ENCODE measurements at places on chromosomes 3 and 15. TPM values are rescaled to one million over a fixed set of nuclear protein-coding genes. Genes with fewer than 3 reads are reported as not detected.

DNA sequence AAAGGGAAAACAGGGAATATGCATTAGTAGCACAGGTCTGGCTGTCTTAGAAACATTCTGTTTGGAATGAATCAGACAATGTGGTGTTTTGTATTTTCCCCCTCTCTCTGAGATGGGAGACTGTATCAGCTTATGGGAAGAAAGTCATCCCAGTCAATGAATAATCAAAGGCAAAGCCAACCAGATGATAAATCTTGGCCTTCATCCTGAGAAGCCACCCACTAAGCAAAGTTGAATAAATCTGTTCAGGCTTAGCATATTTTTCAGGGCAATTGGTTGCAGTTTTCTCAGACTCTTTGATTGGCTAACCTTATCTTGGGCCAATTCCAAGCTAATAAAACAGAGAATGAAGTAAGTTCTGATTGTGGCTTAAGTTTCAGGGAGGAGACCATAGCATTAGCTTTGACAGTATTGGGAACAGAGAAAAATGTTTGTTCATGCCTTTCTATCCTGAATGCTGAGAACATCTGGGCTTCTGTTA is 63.6 kb upstream of the ARL8B start:
- H3K36me3 ChIP-seq, result no peaks in the 10 kb centered on the region
- no peak overlapping the region for H3K4me3 ChIP-seq
- no peak overlapping the region for H3K27ac ChIP-seq

DNA sequence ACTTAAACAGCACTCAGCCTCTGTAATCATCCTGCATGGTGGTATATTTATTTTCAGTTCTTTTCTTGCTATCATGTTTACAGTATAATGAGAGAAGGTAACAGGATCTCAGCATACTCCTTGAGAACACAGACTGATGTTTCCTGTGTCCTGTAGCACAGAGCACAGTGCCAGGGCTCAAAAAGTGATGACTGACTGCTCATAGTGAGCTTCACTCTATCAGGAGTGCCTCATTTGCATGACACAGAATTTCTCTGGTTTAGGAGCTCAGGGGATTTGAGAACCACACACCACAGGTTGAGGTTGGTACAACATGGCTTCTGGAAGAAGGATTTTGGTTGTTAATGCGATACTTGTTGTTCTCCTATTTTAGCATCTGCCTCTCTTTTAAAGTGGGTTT is 68.5 kb upstream of the SLC2A2 start:
- no peaks in the 10 kb centered on the region for H3K4me1 ChIP-seq
- H3K27ac ChIP-seq, result no peak overlapping the region
- no peaks in the 10 kb centered on the region for H3K27me3 ChIP-seq
- no peak overlapping the region for H3K4me3 ChIP-seq
- no peak for DNase-seq

AHSG gene
- not detected for total RNA-seq

GRCh38 chr3:171444001-171444690 is 16.1 kb downstream of the TNIK start:
- H3K4me1 ChIP-seq, result peaks cover 5% of the 10 kb centered on the region
- no peak for DNase-seq
- H3K4me3 ChIP-seq, result no peak overlapping the region
- no peak overlapping the region for H3K27ac ChIP-seq
- no peaks in the 10 kb centered on the region for H3K36me3 ChIP-seq

SPESP1 gene
- 4.4 TPM for total RNA-seq

GRCh38 chr3:52792961-52793695 is 1.5 kb upstream of the ITIH3 start:
- DNase-seq, result no peak
- H3K36me3 ChIP-seq, result no peaks in the 10 kb centered on the region
- H3K4me3 ChIP-seq, result no peak overlapping the region
- H3K4me1 ChIP-seq, result peaks cover 20% of the 10 kb centered on the region

MOBP gene
- not detected for total RNA-seq

ANKRD63 gene
- not detected for total RNA-seq

DNA sequence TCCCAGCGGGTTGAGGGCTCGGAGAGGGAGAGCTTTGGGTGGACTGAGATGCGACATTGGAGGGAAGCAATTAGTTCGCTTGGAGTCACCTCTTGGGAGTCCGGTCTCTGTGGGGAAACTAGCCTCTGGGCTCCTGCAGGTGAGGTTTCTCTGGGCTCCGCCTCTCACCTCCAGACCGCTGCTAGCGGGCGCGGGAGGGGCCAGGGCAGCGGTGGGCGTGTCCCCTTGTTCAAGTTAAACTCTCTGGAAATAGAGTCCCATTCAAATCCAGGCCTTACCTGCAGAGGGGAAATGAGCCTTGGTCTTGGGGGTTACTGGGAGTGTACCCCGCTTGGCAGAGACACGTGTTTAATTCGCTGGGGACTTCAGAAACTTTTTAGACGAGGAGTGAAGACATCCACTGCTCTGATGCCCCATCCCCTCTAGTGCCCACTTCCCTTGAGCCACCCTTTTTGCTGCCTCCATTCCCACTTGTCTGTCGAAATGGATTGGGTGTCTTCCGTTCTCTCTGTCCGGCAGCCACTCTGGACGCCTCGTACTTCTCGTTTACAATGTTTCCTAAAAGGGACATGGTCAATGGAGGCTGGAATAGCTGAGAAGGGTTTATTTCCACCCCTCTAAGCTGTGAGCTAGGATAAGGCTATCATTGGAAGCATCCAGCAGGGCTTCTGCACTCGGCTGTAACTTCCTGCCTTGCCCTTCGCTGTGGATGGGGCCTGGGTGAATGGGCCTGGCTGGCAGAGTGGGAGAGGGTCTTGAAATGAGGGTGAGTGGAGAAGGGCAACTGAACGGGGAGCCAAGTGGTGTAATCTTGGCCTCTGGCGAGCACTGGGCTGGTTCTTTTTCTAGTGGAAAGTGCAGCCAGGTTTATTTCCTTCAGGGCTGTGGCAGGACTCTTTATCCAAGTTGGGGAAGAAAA is 1.1 kb downstream of the MITF start:
- peak overlapping the region; percentile 56 for H3K4me3 ChIP-seq
- no peak overlapping the region for H3K27ac ChIP-seq

DNA sequence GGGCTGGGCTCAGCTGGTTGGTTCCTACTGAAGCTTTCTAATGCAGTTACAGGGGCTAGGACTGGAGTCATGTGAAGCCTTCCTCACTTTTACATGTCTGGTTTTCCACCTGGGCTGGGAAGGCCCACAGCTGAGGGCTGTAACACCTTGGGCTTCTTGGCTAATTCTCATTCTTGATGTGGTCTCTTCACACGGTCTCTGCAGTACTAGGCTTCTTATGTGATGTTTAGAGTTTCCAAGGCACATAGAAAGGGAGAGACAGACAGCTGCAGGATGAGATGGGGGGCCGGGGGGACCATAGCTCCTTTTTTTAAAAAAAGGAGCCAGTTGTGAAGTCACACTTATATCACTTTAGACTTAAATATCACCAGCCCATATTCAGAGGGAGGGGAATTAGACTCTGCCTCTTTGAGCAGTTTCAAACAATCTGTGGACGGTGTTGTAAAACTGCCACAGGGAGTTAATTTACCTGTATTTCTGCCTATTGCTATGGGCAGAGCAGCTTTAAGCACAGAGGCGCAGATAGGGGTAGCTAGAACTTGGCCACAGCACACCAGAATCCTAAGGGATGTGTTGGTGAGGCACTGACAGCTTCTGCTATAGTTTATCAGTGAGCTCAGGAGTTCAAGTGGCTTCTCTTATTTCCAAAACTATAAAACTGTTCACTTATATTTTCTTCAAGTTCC is 46.7 kb downstream of the NKIRAS1 start:
- no peaks in the 10 kb centered on the region for H3K36me3 ChIP-seq
- H3K27ac ChIP-seq, result no peak overlapping the region
- DNase-seq, result no peak
- H3K4me3 ChIP-seq, result no peak overlapping the region

IGSF10 gene
- 2.6 TPM for total RNA-seq

DNA sequence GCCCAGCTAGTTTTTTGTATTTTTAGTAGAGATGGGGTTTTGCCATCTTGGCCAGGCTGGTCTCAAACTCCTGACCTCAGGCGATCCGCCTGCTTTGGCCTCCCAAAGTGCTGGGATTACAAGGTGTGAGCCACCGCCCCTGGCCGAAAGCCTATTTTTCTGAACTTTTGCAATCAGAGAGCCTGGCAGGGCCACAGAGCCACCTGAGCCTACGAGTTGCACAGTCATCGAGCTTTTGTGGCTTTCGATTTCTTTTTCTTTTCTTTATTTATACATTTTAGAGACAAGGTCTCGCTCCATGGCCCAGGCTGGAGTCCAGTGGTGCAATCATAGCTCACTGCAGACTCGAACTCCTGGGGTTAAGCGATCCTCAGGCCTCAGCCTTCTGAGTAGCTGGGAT is 140.4 kb downstream of the NSMCE3 start:
- H3K27me3 ChIP-seq, result no peaks in the 10 kb centered on the region
- H3K4me3 ChIP-seq, result no peak overlapping the region
- H3K4me1 ChIP-seq, result no peaks in the 10 kb centered on the region
- H3K36me3 ChIP-seq, result no peaks in the 10 kb centered on the region
- no peak for DNase-seq

UTS2B gene
- total RNA-seq, result 1.3 TPM

DNA sequence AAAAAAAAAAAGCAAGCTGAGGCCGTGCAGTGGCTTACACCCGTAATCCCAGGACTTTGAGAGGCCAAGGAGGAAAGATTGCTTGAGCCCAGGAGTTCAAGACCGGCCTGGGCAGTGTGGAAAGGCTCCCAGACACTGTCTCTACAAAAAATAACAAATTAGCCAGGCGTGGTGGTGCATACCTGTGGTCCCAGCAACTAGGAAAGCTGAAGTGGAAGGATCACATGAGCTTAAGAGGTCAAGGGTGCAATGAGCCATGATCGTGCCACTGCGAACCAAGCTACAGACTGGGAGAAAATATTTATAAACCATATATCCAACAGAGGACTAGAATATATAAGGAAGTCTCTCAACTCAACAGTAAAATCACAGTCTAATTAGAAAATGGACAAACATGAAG is 10.0 kb downstream of the KLHDC8B start:
- no peak for DNase-seq
- H3K4me3 ChIP-seq, result no peak overlapping the region
- no peak overlapping the region for H3K27ac ChIP-seq

NOX5 gene
- total RNA-seq, result 29.2 TPM

- H3K4me3 ChIP-seq, result no peak overlapping the region
- no peak overlapping the region for H3K27ac ChIP-seq
- DNase-seq, result no peak
- H3K36me3 ChIP-seq, result peaks cover 27% of the 10 kb centered on the region
- H3K4me1 ChIP-seq, result no peaks in the 10 kb centered on the region
These were observed 61.0 kb downstream of the CYFIP1 start for GRCh38 chr15:22919171-22919570.

- no peaks in the 10 kb centered on the region for H3K27me3 ChIP-seq
- no peaks in the 10 kb centered on the region for H3K4me1 ChIP-seq
- H3K4me3 ChIP-seq, result no peak overlapping the region
- DNase-seq, result no peak
These were observed 735.6 kb upstream of the GBE1 start for GRCh38 chr3:82496890-82497560.

DNA sequence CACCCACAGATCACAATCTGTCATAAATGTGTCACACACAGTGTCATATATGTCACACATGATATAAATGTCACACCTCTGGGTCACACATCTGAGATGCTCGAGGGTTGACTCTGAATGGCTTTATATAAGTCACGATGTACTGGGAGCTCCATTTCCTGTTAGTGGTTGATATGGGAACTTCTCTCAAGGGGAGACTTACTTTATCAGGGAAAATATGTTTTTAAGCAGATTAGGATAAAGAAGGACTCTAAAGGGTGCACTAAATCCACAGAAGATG is 83.9 kb upstream of the MEF2A start:
- H3K4me1 ChIP-seq, result peaks cover 24% of the 10 kb centered on the region
- no peak overlapping the region for H3K4me3 ChIP-seq
- H3K36me3 ChIP-seq, result no peaks in the 10 kb centered on the region
- H3K27ac ChIP-seq, result no peak overlapping the region
- DNase-seq, result no peak

GABRR3 gene
- total RNA-seq, result not detected

GRCh38 chr3:171676601-171677175 is 133.6 kb downstream of the PLD1 start:
- no peaks in the 10 kb centered on the region for H3K27me3 ChIP-seq
- peak; percentile 76 for DNase-seq
- peaks cover 23% of the 10 kb centered on the region for H3K36me3 ChIP-seq

DNA sequence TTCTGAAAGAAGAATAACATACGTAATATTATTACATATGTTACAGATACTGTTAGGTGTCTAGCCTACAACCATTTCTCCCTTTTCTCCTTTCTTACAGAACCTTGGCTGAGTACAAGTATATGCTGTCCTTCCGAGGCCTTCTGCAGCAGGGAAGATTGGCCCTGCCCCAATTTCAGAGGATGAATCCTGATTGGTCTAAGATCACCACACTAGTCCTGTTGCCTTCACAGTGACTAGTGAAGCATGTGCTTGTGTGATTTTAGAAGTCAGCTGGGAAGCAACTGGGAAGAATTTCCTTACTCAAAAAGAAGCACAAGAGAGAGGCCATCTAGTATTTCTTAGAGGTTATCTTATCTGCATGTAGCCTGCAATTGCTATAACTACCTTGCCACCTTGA is 30.6 kb upstream of the MECOM start:
- H3K27ac ChIP-seq, result no peak overlapping the region
- no peaks in the 10 kb centered on the region for H3K27me3 ChIP-seq
- DNase-seq, result no peak
- no peak overlapping the region for H3K4me3 ChIP-seq

GRCh38 chr3:139780593-139780992 is 102.8 kb upstream of the NMNAT3 start:
- no peaks in the 10 kb centered on the region for H3K36me3 ChIP-seq
- H3K4me3 ChIP-seq, result no peak overlapping the region
- no peaks in the 10 kb centered on the region for H3K4me1 ChIP-seq
- H3K27ac ChIP-seq, result no peak overlapping the region
- H3K27me3 ChIP-seq, result no peaks in the 10 kb centered on the region
- no peak for DNase-seq

IMPG2 gene
- total RNA-seq, result 0.58 TPM

DNA sequence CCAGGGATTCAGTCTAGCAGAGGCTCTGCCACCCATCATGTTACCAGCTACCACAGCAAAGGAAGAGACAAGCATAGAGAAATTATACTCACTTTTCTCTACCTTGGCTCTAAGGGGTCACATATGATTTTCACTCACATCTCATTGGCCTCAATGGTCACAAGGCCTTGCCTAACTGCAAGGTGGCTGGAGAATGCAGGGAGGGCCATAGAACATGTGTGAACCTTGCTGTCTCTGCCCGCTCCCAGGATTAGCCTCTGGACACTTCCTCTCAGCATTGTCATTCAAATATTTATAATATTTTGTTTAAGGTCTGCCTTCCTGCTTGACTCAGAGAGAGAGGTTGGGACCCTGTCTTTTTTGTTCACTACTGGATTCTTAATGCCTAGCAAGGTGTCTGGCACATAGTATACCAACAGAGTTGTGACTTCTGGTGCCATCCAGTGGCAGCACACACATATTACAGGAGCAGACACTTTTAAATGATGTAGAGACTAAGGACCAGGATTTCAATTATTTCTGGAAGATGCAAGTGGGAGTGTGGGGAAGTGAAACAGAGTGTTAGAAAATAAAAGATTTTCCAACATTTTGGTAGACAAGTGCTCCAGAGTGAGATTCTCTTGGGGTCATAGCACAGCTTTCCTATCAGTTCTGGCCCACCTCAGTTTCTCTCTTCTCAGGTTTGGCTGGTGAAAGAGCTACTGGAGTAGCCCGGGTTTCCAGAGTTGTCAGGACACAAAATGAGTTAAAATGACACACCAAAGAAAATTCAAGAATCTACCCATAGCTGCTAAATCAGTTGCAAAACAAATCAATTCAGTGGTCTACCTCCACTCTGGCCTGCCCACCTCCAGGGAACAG is 119.0 kb upstream of the RASGRP1 start:
- no peak overlapping the region for H3K4me3 ChIP-seq
- peak overlapping the region; percentile 71 for H3K27ac ChIP-seq
- no peak for DNase-seq
- no peaks in the 10 kb centered on the region for H3K36me3 ChIP-seq
- H3K4me1 ChIP-seq, result peaks cover 22% of the 10 kb centered on the region
